HuH-7.5 (cell line): ENCODE measurements at places on chromosomes 2 and 18.

GRCh38 chr2:230097841-230098240, 29.1 kb upstream of the SLC16A14 start:
- no peak for DNase-seq

GRCh38 chr2:119433636-119434327, 2.1 kb downstream of the TMEM37 start:
- DNase-seq, result peak; percentile 73

DNA sequence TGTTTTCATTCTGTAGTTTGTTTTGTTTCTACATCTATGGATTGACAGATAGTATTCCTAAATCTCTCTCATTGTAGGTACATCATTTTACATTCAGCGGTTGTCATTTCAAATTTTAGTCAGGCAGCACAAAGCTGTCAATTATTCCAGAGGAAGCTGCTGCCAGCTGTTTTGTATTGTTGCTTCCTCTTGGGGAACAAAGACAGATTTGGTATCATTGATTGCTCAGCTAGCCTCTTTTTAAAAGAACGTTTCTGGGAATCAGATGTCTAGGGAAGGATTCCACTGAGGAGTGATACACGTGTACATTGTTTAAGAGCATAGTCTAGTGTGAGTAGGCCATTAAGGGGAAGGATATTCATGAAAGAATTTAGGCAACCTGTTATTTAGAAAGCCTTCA, 145.8 kb downstream of the AGPS start:
- no peak for DNase-seq

GRCh38 chr18:13914756-13915155, 580 bp downstream of the MC2R start:
- DNase-seq, result no peak

DNA sequence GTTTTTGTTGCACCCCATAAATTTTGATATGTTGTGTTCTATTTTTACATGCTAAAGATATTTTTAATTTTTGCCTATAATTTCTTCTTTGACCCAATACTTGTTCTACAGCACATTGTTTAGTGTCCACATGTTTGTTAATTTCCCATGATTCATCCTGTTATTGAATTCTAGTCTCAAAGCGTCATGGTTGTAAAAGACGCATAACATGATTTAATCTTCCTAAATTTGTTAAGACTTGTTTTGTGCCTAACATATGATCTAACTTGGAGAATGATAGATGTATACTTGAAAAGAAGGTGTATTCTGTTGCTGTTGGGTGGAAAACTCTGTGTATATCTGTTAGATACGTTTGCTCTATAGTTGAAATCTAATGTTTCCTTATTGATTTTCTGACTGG, 27.1 kb upstream of the SULT1C3 start:
- no peak for DNase-seq

DNA sequence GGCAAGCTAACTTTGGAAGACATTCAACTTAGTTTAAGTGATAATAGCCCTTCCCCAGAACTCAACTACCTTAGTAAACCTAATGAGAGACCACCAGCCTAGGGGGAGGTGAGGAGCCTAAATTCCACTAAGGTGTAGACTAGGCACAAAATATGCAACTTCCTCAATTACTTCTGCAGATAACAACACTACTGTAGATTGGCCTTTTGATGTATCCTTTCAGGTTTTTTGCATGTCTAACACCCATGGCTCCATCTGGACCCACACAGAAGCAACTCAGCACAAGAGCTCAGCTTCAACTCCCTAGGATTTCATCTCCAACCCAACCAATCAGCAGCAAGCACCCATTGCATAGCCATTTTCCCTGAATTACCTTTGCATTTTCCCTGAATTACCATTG, 353.3 kb downstream of the AKAIN1 start:
- DNase-seq, result no peak

DNA sequence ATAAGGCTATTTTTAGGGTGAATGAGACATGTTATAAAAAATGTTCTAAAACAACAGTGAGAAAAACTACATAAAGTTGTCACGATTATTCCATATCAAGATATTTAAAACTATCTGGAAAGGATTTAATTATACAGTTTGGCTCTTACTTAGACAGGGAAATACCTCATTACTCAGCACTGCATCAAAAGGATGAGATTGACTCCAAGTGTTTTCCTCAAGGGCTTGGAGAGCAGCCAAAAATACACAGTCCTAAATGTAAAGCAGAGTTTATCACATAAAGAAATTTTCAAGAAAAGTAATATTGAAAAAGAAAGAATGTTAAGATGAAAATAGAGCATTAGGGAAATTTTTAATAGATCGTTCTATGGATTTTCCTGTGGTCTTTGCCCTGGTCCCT, 285.5 kb upstream of the NETO1 start:
- DNase-seq, result no peak

- DNase-seq, result no peak
Measured at GRCh38 chr2:95024371-95024770, 1.1 kb upstream of the MAL start.

GRCh38 chr2:128497461-128497860, 178.8 kb upstream of the HS6ST1 start:
- DNase-seq, result no peak

- no peak for DNase-seq
Measured at GRCh38 chr2:78585871-78586270, 439.6 kb upstream of the REG3G start.

- DNase-seq, result no peak
Measured at GRCh38 chr2:215299337-215299859, 12.5 kb upstream of the ATIC start.

DNA sequence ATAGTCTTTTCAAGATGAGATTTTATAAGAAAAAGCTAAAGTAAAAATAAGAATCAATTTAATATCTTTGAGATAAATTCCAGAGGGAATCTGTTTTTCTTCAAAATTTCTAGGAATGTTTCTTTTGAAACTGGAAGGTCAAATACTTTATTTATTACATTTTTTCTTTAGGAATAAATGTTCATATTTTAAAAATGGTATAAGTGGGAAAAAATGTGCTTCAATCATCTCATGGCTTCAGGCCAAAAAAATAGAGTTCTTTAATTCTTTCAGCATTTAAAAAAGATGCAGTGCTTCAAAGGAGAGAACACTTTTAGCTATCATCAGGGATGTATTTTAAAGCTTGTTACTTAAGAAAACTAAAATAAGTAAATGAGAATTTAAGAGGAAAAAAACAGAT, 110.6 kb downstream of the NEB start:
- DNase-seq, result no peak

- DNase-seq, result no peak
Measured at GRCh38 chr2:189222468-189223105, 43.0 kb upstream of the COL5A2 start.

GRCh38 chr18:68604256-68604655, 110.7 kb downstream of the TMX3 start:
- no peak for DNase-seq

DNA sequence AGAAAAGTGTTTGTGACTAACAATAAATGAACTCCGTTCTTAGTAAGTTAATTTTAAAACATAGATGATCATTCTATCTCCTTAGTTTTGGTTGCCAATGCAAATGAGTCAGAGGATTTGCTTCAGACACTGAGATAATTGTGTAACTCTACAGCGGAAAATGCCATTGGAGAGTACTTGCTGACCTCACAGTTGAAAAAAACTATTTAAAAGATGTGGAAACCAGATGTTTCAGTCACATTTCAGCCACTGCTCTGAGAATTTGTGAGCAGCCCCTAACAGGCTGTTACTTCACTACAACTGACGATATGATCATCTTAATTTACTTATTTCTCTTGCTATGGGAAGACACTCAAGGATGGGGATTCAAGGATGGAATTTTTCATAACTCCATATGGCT, at the start of gene TNFAIP6:
TSS of gene TNFAIP6 (plus strand) at position 234 of the 400 bp plus-strand sequence. CDS start at position 309, 75 bp downstream.
- DNase-seq, result no peak

GRCh38 chr2:20612925-20613916, 37.7 kb downstream of the HS1BP3 start:
- no peak for DNase-seq

- DNase-seq, result no peak
Measured at GRCh38 chr2:100683231-100683630, 120.4 kb downstream of the PDCL3 start.

DNA sequence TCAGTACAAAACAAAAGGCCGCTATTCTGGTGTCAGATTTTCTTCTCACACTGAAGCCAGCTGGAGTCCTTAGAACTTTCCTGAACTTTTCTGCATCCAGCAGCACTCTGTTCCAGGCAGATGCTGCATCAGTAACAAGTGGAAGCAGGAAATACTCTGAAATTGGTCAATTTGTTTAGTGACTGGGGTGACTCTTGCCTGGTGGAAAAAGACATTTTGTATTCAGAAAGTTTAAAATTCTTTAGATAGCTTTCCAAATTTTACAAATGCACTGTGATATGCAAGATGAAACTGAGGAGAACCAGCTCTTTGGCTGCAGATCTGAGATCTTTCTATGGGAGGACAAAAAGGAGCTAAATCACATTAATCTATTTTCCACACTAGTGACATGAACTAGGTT, 385.7 kb downstream of the NRXN1 start:
- DNase-seq, result no peak

GRCh38 chr18:45828917-45829811, 3.7 kb downstream of the SIGLEC15 start:
- DNase-seq, result no peak

- DNase-seq, result no peak
Measured at GRCh38 chr2:85276571-85277118, 51.1 kb downstream of the TGOLN2 start.

DNA sequence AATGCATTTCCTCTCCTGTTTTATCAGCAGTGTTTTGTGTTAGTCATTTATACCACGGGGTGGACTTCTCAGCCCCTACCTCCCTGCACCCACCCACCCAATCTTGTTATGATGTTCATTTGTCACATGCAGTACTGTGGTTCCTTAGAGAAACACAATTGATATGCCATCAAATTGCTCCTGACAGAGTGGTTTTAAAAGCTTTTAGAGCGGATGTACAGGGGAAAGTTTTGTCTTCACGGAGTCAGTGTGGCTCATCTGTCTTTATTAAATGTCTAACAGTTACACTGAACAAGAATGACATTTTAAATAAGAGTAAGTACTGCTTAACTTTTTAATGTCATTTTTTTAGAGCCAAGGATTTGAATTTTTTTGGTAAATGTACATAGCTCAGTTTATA, 156.9 kb downstream of the LRRTM1 start:
- DNase-seq, result no peak

DNA sequence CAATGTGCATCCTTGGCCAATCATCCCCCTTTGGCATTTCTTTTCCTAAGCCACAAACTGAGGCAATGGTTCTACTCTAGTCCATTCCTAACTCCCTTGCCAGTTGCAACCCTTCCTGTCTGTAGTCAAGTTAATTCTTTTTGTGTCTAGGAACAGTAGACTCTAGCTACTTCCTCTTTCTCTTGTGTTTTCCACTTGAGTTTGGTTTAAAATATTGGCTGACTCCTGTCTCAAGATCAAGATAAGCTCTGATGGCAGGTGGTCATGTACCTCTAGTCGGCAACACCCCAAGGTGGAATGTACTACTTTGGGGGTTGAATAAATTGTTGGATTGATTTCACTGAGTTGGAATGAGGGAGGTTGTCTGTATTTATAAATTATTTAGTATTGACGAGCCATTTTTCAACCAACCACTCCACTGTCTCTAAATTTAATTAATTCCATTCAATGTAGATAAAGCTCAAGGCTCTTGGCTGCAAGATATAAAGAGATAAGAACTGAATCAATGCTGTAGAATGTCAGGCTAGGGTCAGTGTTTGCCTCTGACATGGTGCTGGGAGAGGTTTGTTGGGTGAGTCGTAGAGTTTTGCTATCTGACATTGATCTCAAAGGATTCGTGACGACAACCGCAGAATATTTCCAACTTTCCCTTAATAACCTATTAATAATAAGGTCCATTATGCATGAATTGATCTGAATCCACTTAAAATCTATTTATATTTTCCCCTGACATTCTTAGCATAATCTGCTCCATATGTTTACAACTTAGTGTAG, 188.7 kb upstream of the APCDD1 start:
- no peak for DNase-seq

DNA sequence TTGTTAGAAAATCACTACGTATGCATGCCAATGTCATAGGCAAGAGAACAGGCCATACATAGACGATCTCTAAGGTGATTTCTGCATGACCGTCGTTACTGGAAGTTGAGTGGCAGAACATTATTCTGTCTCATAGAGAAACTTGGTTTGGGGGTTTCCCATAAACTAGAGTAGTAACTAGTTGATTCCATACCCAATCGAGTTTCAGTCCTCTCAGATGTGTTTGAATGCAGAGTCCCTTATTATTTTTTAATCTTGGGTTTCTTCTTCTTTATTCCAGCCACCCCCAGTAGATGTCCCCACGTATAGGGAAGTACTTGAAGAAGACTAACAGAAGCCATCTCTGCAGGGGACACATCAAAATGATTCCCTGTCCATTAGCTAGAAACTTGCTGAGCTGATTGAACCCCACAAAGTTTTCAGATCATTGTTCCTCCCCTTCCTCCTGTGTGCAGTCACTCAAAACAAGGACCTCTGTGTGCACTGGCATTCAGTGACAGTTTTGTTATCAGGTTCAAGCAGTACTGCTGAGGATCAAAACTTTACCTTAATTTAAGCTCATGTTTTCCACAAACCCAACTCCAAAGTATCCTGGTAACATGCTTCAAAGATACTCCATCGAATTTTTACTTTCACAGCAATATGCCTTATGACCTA, 68.4 kb upstream of the CDCA7 start:
- DNase-seq, result no peak
